ENCODE measurements at places on chromosomes 4 and X.
A peak's percentile ranks its signal among the peaks of the same experiment; 100 is the strongest.

- DNase-seq: no peak
These were observed 93.3 kb downstream of the CPZ start for GRCh38 chr4:8685831-8686230.

GRCh38 chr4:11297201-11297600 lies 131.5 kb downstream of the HS3ST1 start:
- DNase-seq: peak; percentile 75

DNA sequence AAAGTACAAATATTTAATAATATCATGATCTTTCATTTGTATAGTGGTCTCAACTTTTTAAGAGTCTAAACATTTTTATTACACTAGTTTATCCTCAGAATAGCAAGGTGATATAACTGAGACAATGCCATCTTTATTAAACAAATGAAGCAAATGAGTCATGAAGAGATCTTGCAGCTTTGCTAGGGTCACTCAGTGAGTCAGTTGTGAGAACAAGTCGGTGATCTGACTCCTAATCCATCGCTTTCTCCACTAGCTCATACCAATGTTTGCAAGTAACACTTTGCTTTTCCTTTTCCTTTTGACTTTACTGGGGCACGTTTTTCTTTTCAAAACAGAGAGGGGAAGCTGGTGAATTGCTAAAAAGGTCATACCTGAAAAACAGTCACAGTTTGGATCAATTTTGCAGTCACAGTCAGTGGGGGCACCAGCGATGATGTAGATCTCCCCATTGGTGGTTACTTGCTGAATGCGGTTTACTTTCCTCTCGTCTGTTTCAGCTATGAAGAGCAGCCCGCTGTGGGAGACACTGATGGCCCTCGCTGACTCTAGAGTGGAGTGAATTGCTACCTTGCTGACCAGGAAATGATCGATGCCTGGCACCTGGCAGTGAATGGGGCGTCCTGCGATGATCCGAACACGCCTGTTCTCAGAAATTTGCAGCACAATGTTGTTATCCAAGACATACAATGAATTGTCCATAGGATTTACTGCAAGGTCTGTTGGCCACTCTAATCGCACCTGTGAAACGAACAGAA lies 75.7 kb downstream of the SH2D1A start:
- peak; percentile 71 for DNase-seq

DNA sequence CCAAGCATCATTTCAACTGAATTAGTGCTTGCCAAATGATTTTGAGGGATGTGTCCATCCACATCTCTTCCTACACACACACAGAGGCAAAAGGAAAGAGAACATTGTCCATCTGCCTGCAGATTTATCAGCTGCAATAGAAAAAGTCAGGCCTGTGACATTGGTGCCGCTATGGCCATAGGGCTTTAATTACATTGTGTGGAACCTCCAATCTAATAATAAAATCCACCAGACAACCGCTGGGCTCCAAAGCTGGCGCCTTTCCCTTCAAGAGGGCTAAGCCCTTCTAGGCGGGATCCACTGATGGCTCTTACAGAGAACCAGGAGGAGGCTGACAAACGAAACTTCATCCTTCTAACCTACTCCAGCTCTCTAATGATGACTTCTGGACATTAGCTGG lies 60.6 kb downstream of the PHOX2B start:
- no peak for DNase-seq

- no peak for DNase-seq
These were observed 44.9 kb downstream of the ANK2 start for GRCh38 chr4:113094331-113094730.

DNA sequence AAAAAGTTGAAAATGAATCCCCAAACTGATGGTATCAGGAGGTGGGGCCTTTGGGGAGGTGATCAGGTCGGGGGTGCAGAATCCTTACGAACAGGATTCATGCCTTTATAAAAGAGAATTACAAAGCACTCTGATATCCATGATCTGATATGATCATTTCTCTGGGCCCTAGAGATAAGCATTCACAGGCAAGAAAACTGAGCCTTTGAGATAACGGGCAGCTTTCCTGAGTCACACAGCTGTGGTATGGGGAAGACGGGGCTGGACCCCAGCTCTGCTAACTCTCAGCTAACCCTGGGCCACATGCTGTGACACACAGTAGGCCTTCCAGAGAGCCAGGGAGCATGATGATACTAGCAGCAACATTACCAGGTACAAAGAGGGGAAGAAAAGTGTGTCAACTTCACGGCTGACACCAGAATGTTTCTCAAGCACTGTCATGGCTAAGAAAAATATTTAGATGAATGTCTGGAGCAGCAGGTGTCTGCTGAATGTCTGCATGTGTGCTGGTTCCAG lies 85.1 kb downstream of the SLC2A9 start:
- DNase-seq: no peak

DNA sequence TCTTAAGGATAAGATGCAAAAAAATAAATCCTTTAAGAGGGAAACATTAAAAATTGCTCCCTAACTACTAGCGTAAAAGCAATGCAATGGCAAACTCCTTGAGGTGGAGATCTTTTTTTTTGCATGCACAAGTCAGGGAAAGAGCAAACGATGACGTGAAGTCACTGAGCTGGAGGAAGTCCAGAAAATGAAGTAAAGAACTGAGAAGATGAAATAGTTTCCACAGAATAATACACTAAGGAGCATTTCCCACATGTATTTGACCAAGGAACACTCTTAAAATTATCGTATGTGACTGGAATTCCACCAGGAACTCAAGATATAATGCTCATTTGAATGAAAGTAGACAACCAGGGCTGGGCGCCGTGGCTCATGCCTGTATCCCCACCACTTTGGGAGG lies 21.0 kb upstream of the DOCK11 start:
- no peak for DNase-seq

GRCh38 chr4:20645236-20645635 lies 55.0 kb upstream of the PACRGL start:
- DNase-seq: peak; percentile 36

- no peak for DNase-seq
These were observed 124.2 kb downstream of the GUCY2F start for GRCh38 chrX:109357706-109358105.

- no peak for DNase-seq
These were observed 56.4 kb upstream of the NWD2 start for GRCh38 chr4:37188100-37188499.

GRCh38 chr4:168878623-168879022 lies 131.4 kb downstream of the CBR4 start:
- DNase-seq: no peak

DNA sequence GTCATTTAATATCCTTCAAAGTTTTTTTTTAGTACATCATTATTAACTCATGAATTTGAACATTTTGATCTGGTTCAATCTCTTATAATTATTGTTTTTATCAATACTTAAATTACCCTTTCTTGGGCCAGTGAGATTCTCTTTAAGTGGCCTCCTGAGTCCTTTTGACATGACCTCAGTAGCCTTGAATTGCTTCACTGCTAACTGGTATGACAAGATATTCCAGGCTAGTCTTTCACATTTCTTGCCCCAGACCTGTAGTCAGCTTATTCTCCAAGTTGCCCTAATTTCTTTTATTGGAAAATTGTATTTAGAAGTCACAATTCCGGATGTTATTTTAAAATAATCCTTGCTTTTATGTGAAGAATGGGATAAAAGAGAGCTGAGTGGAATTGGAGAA lies 35.4 kb upstream of the FBXW7 start:
- DNase-seq: peak; percentile 57

- peak; percentile 87 for DNase-seq
These were observed 75.1 kb downstream of the CEP44 start for GRCh38 chr4:174358829-174359228.

- no peak for DNase-seq
These were observed 4.4 kb downstream of the PRDM5 start for GRCh38 chr4:120918092-120918491.

- no peak for DNase-seq
These were observed 69.8 kb downstream of the ANXA3 start for GRCh38 chr4:78621395-78621794.

- DNase-seq: no peak
These were observed 100.7 kb downstream of the NSUN7 start for GRCh38 chr4:40850496-40850895.

DNA sequence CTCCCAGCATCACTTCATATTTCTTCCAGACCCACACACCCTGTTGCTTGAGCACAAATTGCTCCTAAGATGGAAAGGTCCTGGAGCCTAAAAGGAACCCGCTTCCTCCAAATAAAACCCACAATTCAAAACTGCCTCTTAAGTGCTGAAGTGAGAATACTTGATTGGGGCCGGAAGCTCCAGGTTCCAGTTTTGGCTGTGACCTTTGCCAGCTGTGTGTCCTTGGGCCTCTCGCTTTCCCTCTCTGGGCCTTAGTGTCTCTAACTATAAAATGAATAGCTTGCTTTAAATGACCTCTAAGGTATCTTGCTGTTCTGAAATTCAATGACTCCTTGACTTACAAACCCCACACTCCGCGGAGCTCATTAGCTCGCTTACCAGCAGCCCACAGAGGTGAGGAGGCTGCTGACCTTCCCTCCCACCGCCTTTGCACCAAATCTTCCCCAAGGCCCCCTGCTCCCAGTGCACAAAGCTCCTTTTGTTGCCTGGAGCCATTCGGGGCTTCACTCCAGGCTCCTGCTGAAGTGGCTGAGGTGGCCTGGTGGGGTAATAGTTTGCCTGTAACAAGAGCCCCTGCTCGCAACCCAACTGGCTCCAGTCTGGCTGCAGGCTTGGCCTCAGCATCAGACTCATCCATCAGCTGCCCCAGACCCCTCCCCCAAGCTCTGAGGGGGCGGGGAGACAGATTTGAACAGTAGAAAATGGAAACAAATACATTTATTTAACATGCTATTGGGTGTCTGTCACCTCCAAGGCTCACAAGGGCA lies 21.8 kb downstream of the STARD8 start:
- DNase-seq: no peak

- peak; percentile 40 for DNase-seq
These were observed 17.8 kb downstream of the ZNF185 start for GRCh38 chrX:152915541-152916241.

DNA sequence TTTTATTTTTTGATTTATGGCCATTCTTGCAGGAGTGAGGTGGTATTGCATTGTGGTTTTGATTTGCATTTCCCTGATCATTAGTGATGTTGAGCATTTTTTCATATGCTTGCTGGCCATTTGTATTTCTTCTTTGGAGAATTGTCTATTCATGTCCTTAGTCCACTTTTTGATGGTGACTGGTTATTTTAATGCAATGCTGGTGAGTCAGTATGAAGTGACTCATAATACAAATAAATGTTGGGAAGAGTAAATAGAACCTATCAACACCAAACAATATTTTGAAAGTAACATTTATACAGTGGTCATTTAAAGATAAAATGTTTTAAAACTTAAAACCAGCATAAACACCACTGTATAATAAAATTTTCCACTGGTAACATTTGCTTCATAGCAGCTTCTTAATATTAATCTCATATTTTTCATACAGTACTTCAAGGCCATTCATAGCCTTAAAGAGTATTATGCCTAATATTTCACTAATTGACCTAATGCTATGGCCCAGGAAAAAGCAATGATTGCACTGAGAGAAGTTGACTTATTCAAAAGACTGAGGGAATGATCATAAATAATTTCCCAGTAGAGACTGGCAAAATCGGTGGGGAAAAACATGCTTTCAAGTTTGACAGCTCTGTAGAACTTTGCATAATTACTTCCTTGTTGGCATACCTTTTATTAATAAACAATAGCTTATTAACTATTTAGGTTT lies 33.9 kb downstream of the CASK start:
- peak; percentile 61 for DNase-seq

DNA sequence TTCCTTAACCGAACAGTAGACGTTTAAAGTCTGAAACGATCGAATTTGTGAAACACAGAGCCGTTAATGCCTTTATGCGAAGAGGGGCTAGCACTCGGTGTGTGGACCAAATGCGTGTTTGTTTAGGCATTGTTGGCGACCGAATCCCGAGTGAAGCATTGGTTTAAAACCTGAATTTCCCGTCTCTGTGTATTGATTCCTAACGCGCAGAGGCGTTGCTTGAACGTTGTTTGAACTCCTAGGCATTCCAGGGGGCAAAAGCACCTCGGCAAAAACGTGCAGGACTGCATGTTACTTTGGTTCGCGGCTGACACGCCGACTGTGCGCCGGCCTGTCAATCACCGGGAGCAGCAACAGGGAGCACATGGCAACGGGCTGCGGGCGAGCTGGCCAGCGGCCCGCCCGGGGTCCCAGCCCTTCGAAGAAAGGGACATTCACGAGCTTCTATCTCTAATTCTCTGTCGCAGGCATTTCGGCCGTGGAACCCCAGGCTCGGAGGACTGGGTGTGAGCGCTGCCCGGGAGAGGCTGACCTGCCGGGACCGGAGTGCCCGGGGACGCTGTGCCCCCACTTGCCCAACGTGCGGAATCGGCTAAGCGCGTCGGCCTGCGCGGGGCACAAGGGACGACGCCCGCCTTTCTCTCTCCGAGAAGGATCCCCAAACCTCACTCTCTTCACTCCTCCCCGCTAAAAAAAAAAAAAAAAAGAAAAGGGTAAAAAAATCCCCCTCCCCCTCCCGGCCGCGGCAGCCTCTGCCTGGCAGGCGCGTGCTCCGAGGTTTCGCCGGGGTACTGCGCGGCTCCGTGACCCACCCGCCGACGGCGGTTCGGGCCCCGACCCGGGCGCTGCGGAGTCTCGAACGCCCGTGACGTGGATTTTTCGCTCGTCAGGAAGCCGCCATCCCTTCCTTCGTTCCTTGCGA lies 810 bp downstream of the SPRY1 start:
- DNase-seq: peak; percentile 67

- DNase-seq: peak; percentile 68
These were observed 31.9 kb downstream of the F8A1 start for GRCh38 chrX:154918060-154918483.

DNA sequence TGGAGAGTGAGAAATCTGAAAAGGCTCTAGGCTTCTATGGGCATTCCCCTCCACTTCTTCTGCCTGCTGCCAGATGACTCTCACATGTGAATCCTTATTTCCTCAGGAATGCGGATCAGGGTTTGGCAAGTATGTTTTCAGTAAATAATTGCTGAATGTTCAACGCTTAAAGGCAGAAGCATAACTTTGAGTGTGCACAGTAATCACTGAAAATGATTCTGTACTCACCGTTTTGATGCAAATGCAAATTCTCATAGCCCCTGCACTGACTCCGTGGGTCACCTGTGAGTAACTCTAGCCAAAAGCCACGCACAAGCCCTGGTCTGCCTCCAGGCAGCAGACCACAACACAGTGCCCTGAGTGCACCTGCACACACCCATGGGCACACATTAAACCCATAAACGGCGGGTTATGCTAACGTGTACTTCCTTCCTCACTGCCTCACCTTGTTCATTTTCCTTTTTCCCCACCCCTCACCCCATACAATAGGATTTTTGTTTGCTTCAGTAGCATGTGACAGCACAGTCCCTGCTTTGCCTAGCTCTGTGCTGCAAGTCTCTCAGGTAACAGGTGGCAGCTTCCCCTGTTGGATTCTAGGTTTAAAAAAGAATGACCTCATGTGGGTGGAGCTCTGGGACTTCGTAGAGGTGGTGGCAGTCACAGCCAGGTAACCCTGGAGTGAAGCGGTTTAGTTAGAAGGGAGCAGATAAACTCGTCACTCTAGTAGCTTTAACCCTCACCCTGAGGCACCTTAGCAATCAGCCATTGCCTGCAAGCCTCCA lies at the start of gene ARHGEF38:
TSS of gene ARHGEF38 (plus strand) at position 656 of the 782 bp plus-strand sequence. CDS start 146 bp downstream, outside the sequence.
- peak; percentile 79 for DNase-seq

GRCh38 chr4:101356928-101357327 lies 9.6 kb upstream of the PPP3CA start:
- peak; percentile 97 for DNase-seq

- no peak for DNase-seq
These were observed 369.3 kb downstream of the DMD start for GRCh38 chrX:32842053-32842452.

All from epithelial cell of esophagus (primary cell).